Hematopoietic multipotent progenitor cell treated with erythropoietin and hydrocortisone succinate and interleukin-3 and kit ligand, for 15 days (in vitro differentiated cells): ENCODE measurements at places on chromosomes 2 and 18.

DNA sequence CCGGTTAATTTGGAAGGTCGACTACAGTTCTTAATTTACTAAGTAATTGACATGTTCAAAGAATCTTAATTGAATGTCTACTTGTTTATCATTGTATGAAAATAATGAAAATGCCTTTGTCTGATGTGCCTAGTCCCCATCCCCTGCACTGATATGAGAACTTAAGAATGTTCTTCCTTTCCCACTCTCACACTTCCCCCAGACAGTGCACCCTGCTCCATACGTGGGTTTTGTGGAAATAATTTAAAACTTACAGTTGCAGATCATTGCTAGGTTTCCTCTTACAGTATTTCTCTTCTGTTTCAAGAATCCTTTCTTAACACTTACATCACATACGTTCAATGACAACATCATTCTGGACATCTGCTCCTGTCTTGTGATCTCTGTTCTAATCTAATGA lies 3.5 kb downstream of the ICOS start:
- DNase-seq, result no peak

GRCh38 chr2:167581961-167582574 lies 665.3 kb downstream of the STK39 start:
- no peak for DNase-seq

DNA sequence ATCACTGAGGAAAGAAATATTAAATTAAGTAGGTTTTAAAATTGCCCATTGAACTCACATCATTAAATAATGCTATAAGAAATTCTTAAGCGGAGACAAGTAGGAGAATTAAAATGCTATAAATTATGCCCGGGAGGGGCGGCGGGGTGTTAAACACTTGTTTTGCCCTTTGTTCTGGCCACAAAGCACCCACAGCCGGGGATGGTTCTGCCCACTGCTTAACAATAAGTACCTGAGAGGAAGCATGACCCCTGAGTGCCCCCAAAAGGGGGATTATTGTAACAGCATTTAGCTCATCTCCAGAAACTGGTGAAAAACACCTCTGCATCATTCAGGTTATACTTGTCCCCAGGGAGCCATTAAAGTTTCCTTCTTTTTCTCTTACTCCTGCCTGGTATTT lies 332.7 kb upstream of the POU3F3 start:
- DNase-seq, result no peak

DNA sequence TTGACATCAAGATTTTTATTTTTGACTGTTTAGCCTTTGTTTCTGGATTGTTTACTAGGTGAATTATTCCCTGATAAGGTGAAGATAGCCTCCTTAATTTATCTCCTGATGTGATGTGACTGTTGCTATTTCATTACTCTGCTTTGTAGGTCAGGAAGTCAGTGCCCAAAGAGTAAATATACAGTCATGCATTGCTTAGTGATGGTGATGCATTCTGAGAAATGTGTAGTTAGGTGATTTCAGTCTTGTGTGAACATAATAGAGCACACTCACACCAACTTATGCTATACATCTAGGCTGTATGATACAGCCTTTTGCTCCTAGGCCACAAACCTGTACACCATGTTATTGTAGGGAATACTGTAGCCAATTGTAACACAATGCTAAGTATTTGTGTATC lies 102.4 kb upstream of the THUMPD2 start:
- no peak for DNase-seq

DNA sequence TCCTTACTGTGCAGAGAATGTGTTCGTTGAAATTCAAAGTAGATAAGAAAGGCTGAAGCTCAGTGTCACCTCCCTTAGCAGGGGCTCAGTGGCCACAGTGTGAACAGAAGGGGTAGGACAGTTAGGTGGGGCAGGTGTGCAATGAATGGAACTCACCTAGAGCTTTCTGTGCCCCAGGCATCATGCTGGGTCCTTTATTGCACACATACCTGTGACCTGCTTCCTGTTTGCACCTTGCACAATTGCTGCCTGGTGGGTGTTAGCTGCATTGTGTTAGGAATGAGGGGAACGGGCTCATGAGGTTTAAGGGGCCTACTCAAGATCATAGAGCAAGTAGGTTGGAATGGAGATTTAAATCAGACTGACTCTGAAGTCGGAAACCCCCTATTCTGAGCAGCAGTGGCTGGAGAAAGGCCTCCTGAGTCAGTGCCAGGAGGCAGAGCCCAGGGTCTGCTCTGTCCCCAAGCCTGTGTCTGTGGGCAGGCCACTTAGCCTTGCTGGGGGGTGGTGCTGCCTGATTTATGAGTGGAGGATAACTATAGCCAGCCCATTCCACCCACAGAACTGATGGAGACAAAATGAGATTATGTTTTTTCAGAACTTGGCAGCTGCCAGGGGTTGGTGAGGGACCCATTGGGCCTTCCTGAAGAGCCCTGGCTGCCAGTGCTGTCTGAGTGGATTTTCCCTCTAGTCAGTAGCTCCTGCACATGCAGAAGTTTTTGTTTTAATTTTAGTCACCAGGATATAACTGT lies 76.2 kb downstream of the NPAS2 start:
- DNase-seq, result no peak

DNA sequence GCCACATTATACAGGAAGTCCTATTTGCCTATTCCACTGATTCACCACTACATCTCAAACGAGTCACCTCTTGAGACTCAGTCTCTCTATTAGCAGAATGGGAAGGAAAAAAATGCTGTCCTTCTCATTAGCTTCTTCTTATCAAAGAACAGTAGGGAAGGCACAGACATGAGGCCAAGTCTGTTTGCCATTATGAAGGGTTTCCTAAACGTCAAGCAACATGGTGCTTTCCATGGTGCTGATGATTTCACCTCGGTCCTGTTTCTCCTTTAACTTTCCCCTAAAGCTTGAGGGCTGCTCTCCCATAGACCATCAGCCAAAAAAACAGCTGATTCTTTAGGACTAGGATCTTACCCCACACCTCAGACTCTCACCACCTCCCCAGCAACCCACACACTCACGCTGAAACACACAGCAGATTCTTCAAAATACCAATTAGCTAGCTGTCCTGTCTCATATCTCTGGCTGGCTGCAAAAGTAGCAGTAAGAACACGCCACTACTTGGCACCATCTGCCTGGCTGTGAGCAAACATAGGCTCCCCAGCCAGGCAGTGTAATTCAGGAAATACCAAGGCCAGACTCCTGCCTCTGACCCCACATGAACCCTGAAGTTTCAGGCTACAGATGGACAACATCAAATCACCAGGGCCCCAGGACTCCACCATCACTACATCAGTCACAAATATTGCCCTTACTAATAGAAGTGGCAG lies 30.5 kb downstream of the GALNT14 start:
- DNase-seq, result no peak

DNA sequence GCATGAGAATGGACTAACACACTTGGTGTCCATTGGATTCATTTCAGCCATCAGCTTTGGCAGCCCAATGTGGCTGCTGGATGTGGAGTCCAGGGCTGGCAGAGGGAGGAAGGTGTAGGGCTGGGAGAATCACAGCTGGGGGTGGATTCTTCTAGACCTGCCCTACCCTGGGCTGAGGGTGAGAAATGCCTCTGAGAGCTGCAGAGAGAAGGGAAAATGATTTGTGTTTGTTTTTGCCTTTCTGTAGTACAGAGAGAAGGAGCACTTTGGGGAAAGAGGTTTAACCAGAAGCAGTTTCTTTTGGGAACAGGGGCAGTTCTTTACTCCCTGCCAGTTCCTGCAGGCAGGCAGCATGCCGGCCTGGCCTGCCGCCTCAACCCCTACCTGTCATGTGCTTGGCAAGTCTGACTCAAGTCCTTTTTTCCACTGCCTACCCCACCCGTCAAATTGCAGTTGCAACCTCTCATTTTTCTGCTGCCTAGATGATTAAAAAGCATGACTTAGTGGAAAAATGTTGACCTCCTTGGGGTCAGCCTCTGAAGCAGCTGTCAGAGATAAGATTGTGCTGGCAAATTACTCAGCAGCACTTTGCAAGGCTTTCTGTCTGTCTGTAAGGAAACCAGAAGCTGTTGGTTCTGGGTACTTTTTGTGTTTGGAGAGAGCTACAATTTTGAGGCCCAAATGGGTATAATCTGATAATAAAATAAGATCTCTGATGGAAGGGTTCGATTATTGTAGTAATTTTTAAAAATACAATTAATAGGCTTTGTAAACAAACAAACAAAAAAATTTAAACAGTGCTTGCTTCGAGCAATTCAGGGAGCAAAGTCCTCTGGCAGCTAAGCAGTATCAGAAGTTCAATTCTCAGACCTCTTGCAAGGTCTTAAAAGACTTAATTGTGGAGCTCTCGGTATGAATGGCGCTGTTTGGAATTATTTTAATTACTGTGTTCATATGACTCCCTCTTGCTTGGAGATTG lies 21.7 kb downstream of the LBH start:
- DNase-seq, result peak; percentile 98

- DNase-seq, result no peak
These were observed 53.2 kb downstream of the SH3YL1 start for GRCh38 chr2:210660-211059.

DNA sequence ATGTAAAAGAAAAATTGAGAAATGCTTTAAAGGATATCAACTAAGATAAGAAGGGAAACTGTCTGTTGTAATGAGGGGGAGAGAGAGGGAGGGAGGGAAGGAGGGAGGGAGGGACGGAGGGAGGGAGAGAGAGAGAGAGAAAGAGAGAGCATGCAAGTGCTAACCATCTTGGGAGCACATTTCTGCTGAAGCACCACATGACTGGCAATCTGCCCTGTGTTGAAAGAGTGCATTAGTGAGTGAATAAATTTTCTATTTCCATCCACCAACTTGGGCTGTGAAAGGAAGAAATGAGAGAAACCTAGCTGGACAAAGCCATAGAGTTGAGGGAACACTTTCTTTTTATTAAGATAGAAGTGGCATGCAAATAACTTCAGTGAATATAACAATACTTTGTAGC lies 110.7 kb downstream of the TMX3 start:
- DNase-seq, result no peak

DNA sequence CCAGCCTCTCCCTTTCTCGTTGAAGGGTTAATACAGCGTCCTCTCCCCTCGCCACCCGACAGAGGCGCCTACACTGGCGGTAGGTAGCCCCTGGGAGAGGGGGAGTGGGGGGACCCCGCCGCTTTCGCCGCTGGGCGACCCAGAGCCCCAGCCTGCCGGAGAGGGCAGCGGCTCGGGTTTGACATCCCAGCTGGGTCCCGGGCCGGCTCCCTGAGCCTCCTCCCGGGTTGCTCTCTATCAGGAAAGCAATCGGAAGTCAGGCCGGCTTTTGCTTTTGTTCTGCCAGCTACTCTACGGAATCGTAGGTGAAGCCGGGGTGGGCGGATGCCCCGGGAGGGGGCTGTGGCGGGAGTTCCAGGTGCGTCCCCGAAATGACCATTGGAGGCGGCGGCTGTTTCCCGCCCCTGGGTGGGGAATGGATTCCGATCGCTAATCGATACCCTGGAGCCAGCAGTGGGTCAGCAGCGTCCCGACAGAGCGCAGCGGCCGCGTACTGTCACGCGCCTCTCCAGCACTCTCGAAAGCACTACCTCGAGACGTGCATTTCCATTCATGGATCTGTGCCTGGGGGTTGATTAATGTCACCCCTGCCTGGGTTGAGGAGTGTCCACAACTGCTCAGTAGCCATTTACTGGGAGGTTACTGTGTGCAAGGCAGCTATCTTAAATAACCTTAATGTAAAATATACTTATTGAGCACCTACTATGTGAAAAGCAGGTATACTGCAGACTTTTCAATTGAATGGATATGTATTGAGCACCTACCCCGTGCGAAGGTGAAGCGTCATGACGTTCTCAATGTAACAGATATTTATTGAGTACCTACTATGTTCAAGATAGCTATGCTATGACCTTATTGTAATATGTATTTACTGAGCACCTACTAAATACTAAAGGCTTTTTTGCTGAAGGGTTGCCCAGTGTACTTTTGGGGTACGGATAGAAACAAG lies 1.1 kb downstream of the MAPK4 start:
- no peak for DNase-seq

DNA sequence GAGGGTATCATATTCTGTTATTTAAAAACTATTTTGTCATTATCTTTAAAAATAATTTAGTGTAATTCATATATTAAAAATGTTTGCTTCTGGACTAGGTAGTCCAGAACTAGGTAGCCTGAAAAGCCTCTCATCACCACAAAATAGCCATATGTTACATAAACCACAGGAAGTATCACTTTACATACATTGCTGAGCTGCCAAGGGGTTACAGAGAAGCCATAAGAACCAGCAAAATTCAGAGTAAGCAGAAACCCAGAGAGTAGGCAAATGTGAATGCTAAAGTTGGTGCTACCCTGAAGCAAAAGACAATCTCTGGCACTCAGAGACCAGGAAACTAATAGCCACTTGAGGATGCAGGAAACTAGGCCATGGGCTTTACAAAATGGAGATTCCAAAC lies 60.9 kb downstream of the LOXHD1 start:
- DNase-seq, result no peak

- DNase-seq, result no peak
These were observed 1820.1 kb upstream of the LRRTM1 start for GRCh38 chr2:82124629-82125028.

DNA sequence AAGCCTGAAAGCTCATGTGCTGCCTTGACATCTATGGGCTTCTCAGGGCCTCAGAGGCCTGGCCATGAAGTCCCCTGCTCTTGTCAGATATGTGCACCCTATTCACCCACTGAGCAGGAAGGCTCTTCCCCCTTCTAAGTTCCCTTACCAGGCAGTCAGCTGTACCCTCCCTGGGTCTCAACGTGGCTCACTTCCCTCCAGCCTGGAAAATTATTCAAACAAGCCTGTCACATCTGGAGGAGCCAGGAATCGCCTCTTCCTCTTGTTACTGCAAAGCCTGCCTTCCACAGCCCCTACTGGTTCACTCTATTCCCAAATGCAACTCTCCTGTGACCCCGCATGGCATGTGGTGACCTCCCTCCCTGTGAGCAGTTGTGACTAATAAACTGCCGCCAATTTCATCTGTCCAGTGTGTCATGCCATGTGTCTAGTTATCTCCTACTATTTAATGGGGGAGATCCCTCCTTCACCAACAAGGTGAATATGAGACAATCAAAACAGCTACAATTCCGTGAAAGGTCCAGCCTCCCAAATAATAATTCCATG lies 8.4 kb upstream of the SERPINB8 start:
- DNase-seq, result no peak

DNA sequence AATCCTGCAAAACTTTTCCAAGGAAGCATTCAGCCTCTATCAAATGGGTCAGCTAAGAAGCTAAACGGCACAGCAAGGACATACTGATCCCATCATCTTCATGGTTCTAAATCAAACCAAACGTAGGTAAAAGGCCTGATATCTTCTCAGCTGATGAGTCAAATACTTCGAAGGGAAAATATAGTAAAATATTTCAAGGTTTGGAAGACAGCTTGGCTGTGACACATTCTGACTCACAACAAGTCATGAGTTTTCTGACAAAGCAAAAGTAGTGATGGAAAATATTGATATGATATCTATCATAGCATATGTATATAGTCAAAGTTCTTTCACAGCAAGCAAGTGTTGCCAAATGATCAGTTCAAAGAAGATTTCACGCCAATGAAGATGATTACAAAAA lies 31.5 kb downstream of the DOCK10 start:
- no peak for DNase-seq

GRCh38 chr2:230666885-230667712 lies 45.5 kb upstream of the CAB39 start:
- DNase-seq, result no peak
